Natural killer cell (primary cell): ENCODE measurements at places on chromosomes 6 and 20.

DNA sequence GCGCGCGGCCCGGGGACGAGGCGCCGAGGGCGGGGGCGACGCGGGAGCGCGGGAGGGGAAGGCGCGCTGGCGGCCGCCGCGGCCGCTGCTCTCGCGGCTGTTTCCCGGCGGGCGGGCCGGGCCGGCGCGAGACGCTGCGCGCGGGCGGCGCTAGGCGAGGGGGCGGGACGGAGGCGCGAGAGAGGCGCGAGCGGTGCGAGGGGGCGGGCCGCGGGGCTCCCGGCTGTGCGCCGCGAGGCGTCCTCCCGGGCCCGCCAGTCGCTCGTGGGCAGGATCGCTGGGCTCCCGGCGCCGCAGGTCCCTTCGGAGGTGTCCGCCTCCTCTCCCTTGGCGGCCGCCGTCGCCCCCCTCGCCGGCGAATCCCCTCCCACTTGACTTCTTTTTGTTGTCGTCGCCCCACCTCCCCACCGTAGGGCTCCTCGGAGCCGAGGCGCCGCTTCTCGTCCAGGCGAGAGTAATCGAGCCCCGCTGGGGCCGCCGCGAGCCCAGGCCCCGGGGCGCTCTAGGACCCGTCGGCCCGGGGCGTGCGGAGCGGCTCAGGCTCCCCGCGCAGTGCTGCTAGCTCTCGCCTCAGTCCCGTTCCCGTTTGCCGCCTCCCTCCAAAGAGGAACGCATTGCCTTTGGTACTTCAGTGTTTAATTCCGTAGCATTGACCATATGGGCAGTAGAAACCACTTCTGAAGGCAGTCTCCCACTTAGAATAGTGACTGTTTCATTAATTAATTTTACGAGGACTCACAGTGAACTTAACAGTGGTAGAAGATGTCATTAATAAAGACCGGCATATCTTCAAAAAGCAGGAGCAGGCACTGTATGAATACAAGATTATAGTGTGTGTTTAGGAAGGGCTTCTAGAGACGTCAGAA is at the start of gene RANBP9:
Gene RANBP9, minus strand, starts transcription at position 103 of the 866 bp plus-strand sequence. CDS start 330 bp downstream, outside the sequence.
- DNase-seq, result peak; percentile 87

DNA sequence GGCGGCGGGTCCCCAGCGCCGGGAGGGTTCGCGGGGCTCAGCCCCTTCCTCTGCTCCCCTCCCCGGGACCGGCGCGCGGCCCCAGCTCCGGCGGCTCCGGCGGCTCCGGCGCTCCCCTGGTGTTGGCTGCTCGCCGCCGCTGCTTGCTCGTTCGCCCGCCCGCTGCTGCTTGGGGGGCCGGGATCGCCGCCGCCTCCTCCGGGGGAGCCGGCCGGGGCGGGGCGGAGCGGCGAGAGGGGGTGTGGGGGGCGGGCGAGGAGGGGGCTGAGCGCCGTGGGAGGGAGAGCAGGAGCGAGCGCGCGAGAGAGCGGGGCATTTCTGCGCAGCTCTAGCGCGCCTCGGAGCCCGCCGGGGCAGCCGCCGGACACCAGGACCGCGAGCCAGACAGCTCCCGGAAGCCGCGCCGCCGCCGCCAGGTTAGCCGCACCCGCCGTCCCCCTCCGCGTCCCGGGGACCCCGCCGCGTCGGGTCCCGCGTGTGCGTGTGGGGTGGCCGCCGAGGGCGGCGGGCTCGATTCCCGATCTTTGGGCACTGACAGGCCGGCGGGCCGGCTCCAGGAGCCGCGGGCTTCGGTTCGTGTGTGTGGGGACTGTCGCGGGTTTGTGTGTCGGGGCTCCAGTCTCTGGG is 62.0 kb upstream of the EPB41L1 start:
- DNase-seq, result no peak

DNA sequence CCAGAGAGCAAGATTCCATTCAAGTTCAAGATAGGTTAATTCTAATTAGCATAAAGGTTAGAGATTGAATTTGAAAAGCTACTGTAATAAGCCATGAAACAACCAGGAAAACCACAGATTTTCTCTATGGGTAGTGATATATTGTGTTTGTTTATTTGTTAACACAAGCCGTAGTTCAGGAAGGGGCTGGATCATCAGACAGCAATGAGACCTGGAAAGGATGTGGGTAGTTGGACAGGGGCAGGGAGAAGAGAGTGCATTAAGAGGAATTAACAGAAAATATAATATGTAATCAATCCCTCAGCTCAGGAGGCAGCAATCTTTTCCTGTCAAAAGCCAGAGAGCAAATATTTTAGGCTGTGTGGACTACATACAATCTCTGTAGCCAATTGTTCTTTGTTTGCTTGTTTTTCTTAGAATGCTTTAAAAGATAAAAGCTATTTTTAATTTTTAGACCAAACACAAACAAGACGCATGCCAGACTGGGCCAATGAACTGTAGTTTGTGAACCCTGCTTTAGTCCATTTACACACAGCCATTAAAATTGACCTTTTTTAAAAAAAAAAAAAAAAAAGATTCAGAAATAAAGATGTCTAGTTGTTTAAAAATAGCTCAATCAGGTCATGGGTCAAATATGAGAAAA is 398.7 kb upstream of the MARCKS start:
- DNase-seq, result no peak

GRCh38 chr6:21489826-21490225 is 103.7 kb upstream of the SOX4 start:
- DNase-seq, result no peak

DNA sequence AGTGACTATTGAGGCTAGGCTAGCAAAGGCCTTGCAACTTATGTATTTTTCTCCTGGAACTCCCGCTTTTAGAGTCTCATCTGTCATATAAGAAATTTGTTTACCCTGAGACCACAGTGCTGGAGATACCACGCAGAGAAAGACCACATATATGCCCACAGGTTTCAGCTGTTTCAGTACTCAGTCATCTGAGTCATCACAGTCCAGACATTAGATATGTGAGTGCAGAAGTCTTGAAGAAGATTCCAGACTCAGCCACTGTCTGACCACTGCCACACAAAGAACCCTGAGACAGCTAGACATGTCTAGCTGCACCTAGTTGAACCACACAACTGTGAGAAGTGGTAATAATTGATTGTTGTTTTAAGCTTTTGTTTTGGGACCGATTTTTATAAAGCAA is 648.3 kb downstream of the EPM2A start:
- no peak for DNase-seq

- DNase-seq, result no peak
These were observed 86.2 kb upstream of the NFATC2 start for GRCh38 chr20:51628533-51629398.

GRCh38 chr6:150167479-150167873 is 24.6 kb downstream of the PPP1R14C start:
- DNase-seq, result no peak

GRCh38 chr20:58536289-58536688 is 21.1 kb upstream of the APCDD1L start:
- no peak for DNase-seq

DNA sequence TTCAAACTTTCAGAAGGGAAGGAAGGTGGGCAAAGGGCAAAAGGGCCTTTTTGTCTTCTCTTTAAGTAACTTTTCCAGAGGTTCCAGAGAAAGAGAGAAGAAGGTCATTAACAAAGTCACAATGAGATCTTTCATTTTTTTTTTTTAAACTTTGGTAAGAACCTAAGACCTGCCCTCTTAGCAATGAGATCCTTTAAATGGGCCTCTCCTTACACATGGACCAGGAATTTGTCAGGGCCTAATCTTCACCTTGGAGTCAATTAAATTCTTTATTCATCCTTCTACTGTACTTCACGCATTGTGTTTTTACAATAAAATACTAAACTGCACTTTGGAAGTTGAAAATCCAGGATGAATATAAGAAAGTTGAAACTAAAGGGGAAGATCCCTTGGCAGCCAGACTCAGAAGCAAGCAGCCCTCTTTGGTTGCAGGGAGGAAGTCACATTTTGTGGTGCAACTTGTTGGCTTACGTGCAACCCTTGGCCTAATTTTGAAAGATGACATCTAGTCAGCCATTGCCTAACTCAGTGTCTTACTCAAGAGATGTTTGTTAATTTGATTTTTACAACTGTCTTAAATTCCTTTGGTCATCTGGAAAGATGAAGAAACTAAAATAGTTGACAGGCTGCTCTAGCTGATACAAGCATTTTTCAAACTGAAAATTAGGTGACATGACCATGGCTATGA is 11.9 kb upstream of the TMEM170B start:
- DNase-seq, result peak; percentile 34

DNA sequence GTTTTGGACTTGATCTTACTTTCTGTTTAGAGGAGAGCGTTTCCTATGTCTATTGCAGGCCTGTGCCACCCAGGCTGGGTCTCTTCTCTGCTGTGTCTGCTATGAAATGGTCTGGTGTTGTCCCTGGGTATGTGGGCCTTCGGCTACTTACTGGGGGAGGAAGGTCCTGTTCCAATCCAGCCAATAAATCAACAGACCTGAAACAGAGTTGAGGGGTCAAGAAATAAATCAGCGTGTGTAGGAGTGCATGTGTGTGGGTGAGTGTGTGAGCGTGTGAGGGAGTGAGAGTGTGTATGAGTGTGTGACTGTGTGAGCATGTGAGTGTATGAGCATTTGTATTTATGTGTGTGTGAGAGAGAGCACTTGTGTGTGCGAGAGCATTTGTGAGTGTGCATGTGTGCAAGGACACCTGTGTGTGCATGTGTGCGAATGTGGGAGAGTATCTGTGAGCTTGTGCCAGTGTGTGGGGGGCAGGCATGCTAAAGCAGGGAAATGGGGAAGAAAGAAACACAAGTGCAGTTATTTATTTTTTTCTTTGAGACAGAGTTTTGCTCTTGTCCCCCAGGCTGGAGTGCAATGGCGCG is 86.3 kb upstream of the PMEPA1 start:
- no peak for DNase-seq

- no peak for DNase-seq
These were observed 105.4 kb upstream of the AFDN start for GRCh38 chr6:167721291-167721690.

DNA sequence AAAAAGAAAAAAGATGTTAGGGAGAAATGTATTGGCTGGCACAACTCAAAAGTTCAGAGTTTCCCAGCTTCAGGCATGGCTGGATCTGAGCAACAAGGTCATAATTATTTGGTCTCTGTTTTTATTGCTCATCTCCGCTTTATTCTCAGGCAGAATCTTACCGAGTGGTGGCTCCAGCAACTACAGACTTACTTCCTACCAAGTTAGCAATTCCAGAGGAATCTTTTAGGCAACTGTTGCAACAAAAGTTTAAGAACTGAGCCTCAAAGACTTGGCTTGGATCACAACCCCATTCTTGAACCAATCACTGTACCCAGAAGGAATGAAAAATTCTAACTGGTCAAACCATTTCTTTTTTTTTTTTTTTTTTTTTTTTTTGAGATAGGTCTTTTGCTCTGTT is 35.5 kb upstream of the NCOA3 start:
- DNase-seq, result no peak

- no peak for DNase-seq
These were observed 30.0 kb downstream of the SLC22A3 start for GRCh38 chr6:160378218-160378617.

DNA sequence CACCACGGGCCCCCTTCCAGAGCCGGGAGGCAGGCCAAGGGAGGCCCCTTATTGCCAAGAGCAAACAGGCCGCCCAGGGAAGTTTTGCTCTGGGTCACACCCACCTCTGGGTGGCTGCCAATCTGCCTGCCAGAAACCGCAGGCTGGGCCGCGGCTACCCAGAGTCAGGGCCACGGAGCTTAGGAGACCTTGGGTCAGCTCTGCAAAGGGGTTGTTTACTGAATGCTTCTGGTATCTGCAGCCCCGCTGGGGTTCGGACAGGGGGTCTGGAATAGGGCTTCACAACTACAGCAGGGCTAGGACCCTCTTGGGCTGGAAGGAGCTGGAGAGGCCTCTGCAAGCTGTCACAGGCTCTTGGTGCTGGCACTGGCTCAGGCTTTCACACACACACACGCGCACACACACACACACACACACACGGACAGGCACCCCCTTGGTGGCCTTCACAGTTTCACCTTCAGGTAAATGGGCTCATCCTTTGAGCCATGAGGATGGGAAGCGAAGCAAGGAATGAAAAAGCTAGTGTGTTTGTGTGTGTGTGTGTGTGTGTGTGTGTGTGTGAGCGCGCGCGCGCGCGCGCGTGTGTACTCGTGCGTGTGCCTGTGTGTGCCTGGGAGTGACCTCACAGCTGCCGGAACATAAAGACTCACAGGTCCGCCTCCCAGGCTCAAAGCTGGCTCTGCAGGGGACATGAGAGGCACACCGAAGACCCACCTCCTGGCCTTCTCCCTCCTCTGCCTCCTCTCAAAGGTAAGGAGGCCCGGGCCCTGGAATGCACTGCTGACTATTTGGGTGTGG is at the start of gene CCN5:
Gene CCN5, plus strand, starts transcription at position 669 of the 798 bp plus-strand sequence. Its CDS starts 22 bp downstream, at position 691.
- DNase-seq, result no peak

DNA sequence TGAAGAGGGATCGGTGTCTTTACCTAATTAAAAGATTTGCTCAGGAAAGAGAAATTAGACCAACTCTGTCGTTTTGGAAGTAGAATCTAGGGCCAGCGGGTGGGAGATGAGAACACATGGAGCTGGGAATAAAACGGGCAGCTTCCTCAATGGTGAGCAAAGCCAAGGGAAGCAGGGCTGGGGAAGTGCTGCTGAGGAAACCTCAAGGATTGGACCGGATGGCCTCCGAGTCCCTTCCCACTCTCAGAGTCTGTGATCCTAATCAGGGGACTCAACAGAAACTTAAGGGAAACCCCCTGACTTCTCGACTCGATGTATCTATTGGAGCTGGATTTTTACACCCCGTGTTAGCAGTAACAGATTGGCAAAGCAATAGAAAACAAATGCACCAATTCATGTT is 10.8 kb downstream of the GCNT2 start:
- no peak for DNase-seq

- no peak for DNase-seq
These were observed 24.5 kb downstream of the PLCB4 start for GRCh38 chr20:9093218-9093957.

DNA sequence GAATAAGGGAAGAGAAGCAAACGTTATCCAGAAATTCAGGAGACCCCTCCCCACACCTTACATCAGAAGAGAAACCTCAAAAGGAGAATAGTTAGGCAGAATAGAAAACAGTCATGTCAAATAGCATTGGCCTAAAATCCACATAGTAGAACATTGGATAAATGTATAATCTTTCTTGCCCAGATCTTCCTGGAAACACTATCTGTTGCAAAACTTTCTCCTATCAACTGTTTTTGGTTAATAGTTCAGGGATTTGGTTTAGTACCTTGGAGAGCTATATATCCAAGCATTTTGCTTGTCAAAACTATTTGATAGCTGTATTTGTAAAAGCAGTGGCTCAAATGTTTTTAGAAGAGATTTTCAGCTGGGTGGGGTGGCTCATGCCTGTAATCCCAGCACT is 74.3 kb upstream of the PHACTR2 start:
- DNase-seq, result no peak

GRCh38 chr6:41338659-41339058 is 3.3 kb downstream of the NCR2 start:
- no peak for DNase-seq

DNA sequence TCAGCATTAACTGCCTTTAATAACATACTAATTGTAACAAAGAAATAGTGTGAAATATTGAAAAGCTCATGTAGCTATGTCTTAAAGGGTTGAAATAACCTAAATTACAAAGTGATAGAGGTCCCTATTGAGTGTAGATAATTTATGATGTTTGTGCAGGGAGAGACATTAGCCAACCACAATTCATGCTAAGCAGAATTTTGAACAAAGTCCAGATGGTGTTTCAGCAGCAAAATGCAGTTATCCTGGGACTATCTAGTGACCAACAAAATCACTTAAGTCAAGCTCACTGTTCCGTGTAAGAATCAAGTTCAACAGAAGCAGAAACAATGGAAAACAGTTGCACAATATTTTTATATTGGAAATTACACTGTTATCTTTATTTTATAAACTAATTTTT is 218.5 kb downstream of the SIM1 start:
- DNase-seq, result no peak

- DNase-seq, result no peak
These were observed 23.0 kb upstream of the IGF2R start for GRCh38 chr6:159945801-159946392.

- DNase-seq, result peak; percentile 23
These were observed 67.8 kb downstream of the MMS22L start for GRCh38 chr6:97215157-97215769.
